Stimulated activated CD8-positive, alpha-beta memory T cell treated with anti-CD3 and anti-CD28 coated beads, Interleukin-4, amount 100 ng/mL, for 4 hours (primary cell): ENCODE measurements at places on chromosomes 6 and 20.

- DNase-seq = no peak
These were observed 39.2 kb downstream of the CCN2 start for GRCh38 chr6:131911951-131912350.

DNA sequence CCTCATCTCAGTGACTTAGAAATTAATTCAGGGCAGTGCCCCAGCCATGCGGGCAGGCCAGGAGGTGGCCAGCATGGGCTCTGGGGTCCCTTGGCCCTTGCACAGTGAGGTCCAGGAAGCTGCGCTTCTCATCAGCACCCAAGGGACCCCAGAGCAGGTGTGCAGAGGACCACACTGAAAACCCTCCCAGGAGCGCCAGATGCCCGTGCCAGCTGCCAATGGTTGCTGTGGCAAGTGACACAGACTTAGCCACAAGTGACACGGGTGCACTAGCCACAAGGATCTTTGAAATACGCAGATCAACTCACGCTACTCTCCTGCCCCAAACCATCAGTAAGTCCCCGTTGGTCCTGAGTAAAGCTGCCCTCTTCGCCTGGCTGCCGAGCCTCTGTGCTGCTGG is 88.1 kb downstream of the ERMARD start:
- no peak for DNase-seq

DNA sequence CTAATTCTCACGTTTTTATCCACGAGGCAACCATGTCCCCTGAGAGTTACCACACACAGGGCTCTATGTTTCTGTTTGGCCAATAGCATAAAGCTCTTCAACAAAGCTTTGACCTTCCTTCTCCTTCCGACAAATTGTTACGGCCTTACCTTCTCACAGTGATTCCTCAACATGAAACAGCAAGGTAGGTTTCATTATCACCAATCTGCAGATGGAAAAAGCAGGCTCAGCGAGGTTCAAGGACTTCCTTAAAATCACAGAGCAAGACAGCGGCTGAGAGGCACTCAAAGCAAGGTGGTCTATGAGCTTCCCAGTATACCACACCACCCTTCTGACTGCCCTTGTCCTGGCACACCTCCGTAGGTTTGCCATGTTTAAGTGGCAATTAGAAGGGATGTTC is 360.0 kb downstream of the CD83 start:
- DNase-seq = no peak

GRCh38 chr6:57303931-57304681 is 13.3 kb upstream of the PRIM2 start:
- no peak for DNase-seq

GRCh38 chr20:53284256-53284655 is 309.4 kb downstream of the ZNF217 start:
- no peak for DNase-seq

DNA sequence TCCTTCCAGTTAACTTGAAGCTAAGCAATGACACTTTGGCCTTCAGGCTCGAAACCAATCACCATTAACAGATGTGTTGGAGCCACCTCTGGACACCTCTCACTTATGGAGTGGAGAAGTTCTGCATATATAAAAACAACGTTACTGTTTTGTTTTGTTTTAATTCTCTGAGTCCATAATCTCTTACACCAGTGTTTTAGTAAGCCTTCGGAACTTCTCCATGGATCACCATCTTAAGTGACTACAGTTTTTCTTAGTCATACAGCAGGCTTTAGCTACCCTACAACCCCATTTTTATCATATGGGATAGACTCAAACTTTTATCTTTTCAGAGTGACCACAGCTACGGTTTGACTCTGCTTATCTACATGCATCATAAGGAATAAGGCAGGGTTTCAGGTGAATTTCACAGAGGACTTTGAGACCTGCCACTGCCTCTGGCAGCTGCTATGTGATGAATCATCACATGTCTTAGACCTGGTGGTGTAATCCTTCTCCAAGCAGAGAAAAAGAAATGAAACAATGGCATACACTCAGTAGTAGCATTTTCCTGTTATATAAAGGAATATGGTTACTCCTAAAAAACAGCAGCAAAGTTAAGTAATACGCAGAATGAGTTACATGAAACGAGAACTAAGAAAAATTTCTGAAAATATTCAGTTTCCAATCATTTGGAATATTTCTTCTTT is 5.5 kb upstream of the HDDC2 start:
- DNase-seq = no peak

GRCh38 chr6:42514745-42515144 is 49.1 kb upstream of the UBR2 start:
- no peak for DNase-seq

GRCh38 chr6:31663961-31664789 is 622 bp downstream of the GPANK1 start:
- DNase-seq = no peak

- no peak for DNase-seq
These were observed 22.6 kb upstream of the DYNLRB1 start for GRCh38 chr20:34493646-34494045.

GRCh38 chr6:43298565-43299337 is 691 bp downstream of the SLC22A7 start:
- DNase-seq = no peak

- DNase-seq = peak; percentile 50
These were observed 72.0 kb downstream of the SYNJ2 start for GRCh38 chr6:158053377-158054313.

DNA sequence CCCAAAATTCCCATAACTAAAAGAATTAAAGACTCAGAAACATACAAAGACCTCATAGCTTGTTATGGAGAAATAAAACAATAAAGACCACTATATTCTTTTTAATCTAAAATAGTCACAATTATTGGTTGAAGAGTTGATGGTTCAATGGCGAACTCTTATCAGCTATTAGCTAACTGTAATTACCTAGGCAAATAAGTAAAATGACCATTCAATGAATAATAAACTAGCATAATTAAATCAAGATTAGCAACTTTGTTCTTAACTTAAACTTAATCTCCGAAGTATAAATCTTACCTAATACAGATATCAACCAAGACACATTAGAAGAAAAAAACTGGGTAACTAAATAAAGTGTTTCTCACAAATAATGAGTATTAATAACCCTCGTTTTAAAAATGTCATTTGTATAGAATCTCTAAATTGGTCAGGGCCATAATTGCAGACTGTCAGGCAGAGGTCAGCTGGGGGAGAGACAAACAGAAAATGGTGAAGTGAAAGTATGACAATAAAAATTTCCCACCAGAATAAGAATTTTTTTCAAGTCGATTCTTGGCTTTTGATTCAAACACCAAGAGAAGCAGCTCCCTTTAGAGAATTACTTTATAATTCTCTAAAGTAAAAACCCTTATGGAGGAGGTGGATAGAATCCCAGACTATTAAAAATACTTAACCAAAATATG is 1.7 kb downstream of the FKBP5 start:
- DNase-seq = no peak

DNA sequence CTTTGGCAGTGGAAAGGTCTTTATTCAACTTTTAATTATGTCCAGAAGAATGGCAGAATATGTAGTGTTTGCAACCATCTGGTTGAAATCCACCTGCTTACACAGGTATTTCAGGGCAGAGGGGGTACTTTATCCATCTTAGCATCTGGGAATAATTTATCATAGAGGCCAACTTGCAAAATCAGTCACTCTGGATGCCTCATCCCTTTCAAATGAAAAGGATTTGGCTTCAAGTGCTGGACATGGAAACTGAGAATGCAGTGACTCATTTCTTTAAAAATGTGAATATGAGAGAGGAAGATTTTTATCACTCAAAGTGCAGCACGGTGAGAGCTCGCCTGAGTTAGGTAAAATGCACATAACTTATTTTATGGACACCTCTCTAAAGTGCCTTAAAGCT is 758.3 kb downstream of the KIF16B start:
- no peak for DNase-seq

DNA sequence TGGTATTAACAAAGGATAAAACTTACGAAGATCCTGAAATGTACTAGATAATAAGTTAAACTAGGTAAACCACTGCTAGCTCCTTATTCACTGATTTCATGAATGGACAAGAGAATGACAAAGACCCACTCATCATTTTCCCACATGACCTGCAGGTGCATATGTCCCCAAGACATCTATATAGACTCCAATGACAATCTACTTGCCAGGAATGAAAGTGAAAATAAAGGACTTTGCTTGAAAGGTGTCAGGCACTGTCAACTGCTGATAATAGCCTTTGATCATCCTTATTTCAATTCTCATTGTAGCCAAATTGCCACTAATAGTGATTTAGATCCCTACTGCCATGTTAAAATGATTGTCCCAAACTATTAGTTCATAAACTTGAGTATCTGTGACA is 321.8 kb downstream of the HACE1 start:
- no peak for DNase-seq

DNA sequence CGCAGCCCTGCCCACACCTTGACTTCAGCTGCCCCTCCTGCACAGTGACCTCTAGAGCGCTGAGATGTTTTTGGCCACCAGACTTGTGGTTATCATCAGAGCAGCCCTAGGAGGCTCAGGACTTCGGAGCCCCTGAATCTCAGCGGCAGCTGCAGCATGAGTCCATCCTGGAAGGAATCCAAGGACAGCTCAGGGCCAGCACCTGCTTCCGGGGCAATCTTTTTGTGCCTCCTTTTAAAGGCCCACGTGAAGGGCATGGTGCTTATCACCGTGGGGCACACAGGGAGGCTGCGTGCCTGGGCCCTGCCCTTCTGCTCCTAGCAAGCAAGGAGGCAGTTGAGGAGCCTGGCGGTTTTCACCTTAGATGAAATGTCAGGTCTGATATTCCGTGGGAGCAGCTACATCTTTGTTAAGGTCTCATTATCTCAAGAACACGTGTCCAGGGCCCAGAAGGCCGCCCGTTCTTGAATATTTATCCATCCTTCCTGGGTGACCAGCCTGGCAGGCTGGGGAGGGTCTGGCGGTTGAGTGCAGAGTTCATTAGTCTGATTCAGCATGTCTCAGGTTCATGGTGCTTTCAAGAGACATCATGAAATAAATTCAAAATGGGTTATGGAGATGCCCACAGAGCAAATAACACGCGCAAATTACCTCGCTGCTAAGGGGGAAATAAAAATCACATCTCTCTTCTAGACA is 392.4 kb downstream of the TAF4 start:
- no peak for DNase-seq

GRCh38 chr6:108526739-108527174 is 34.0 kb upstream of the FOXO3 start:
- no peak for DNase-seq

DNA sequence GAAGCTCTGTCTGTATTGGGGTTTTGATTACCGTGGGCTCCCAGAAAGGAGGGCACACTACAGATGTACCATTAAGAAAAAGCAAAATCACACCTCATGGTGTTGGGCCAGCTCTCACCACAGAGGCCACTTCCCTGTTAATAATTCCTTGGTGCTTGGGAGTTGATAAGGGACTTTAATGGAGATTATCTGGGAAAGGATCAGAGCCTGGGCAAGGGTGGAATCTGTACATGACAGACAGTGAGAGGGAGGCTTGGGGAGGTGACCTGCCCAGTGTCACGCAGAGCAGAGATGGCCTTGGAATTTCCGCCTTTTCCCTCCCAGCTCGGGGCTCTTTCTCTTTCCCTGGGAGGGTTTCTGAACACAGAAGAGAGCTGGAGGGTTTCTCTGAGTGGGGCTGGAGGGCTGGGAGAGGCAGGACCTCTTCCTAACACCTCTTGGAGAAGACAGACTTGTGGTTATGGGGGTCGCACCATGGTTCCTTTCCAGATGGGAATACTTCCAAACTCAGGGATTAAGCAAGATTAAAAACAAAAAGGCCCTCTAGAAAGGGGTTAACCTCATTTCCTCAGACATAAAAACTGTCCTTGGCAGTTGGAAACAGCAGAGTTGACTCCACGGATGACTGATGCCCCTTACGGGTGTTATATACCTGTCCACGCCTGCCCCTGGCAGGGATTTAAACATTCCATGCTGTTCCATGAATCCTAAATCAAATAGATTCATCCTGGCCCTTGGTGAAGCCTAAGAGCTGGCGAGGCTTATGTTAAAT is 16.8 kb upstream of the KCNK16 start:
- DNase-seq = no peak

- no peak for DNase-seq
These were observed 1201.6 kb upstream of the CITED2 start for GRCh38 chr6:140576004-140576555.

DNA sequence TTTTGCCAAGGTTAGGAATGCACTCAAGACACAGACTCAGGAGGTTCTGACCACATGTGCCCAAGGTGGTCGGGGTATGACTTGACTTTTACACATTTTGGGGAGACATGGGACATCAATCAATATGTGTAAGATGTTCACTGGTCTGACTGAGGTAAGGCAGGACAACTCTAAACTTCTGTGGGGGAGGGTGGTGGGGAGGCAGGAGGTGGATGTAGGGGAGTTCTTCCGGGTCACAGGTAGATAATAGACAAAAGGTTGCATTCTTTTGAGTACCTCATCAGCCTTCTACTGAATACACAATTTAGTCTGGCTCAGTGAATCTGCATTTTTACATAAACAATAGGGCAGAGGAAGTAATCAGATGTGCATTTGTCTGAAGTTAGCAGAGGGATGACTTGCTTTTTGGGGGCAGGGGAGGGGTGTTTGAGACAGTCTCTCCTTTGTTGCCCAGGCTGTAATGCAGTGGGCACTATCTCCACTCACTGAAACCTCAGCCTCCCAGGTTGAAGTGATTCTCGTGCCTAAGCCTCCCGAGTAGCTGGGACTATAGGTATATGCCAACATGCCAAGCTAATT is 10.9 kb downstream of the ECHDC1 start:
- DNase-seq = no peak

- DNase-seq = no peak
These were observed 20.2 kb downstream of the ADNP start for GRCh38 chr20:50911030-50911429.

DNA sequence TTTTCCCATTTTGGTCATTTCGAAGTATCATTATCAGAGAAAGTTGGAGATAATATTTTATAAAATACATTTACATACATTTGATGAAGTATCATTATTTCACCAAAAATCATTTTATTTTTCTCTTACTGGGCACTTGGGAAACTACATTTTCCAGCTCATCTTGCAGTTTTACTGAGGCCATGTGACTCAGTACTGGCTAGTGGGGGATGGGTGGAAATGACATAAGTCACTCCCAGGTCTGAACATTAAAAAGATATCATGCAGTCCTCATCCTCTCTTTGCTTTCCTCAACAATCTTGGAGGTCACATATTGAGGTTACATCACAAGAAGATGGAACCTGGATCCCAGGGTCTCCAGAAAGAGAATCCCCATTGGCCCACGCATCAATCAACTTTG is 84.1 kb downstream of the CD24 start:
- no peak for DNase-seq

GRCh38 chr20:37941992-37942391 is 39.1 kb downstream of the VSTM2L start:
- no peak for DNase-seq

GRCh38 chr20:39473536-39473935 is 511.4 kb downstream of the DHX35 start:
- no peak for DNase-seq

- no peak for DNase-seq
These were observed 1.6 kb downstream of the DBNDD2 start for GRCh38 chr20:45409521-45410272.

GRCh38 chr20:45163083-45163803 is 11.5 kb upstream of the PI3 start:
- no peak for DNase-seq

GRCh38 chr20:24657196-24657595 is 187.8 kb downstream of the SYNDIG1 start:
- no peak for DNase-seq

- no peak for DNase-seq
These were observed 96.7 kb downstream of the EDN1 start for GRCh38 chr6:12386816-12387215.
